H1 (cell line): ENCODE measurements at places on chromosomes 3 and 15.

GRCh38 chr3:48024401-48024800, 8.2 kb upstream of the MAP4 start:
- no peak for DNase-seq
- no peak overlapping the region for H3K27ac ChIP-seq
- H3K27me3 ChIP-seq, result no peaks in the 10 kb centered on the region
- no peak overlapping the region for H3K4me3 ChIP-seq
- H3K36me3 ChIP-seq, result no peaks in the 10 kb centered on the region

- no peak overlapping the region for H3K27ac ChIP-seq
- H3K4me1 ChIP-seq, result no peaks in the 10 kb centered on the region
- H3K36me3 ChIP-seq, result no peaks in the 10 kb centered on the region
- H3K27me3 ChIP-seq, result no peaks in the 10 kb centered on the region
Measured at GRCh38 chr3:74089814-74090213, 465.1 kb upstream of the PDZRN3 start.

GRCh38 chr3:13292375-13292774, 127.7 kb downstream of the NUP210 start:
- no peak overlapping the region for H3K27ac ChIP-seq
- no peaks in the 10 kb centered on the region for H3K36me3 ChIP-seq
- peaks cover 12% of the 10 kb centered on the region for H3K4me1 ChIP-seq
- H3K27me3 ChIP-seq, result no peaks in the 10 kb centered on the region

DNA sequence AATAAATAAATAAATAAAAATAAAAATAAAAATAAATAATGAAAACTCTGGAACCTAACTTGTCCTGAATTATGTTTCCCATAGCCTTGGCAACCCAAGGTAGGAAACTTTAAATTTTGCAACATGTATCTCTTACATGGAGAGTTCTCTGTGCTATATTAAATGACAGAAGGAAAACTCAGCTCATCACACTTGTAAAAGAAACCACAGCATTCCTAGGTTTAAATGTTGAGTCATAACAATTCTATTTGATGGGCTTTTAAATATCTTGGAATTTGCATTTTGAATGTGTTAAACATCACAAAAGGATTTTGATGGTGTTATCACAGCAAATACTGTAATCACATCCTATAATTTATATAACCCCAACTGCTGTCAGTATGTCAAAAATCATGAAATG, 144.2 kb downstream of the LRTM1 start:
- DNase-seq, result no peak
- H3K27ac ChIP-seq, result no peak overlapping the region
- H3K4me3 ChIP-seq, result no peak overlapping the region
- no peaks in the 10 kb centered on the region for H3K36me3 ChIP-seq
- peaks cover 7% of the 10 kb centered on the region for H3K4me1 ChIP-seq

DNA sequence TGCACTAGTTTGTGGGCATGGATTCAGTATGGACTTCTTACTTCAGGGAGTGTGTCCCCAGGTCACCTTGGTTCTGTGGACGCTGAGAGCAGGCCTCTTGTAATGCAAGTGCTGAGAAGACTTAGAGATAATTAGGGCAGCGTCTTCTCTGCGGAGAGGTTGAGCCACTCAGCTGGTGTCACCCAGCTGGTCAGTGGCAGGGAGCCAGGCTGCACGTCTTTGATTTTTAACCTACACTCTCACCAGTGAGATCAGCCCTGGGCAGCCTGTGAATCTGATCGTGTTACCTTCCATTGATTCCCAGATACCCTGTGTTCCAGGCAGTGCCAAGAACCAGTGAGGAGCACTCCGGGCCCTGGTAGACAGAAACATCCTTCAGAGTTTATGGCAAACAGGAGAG, 92.6 kb downstream of the SLCO3A1 start:
- no peak for DNase-seq
- H3K4me3 ChIP-seq, result no peak overlapping the region
- no peak overlapping the region for H3K27ac ChIP-seq
- no peaks in the 10 kb centered on the region for H3K36me3 ChIP-seq
- H3K4me1 ChIP-seq, result peaks cover 26% of the 10 kb centered on the region

DNA sequence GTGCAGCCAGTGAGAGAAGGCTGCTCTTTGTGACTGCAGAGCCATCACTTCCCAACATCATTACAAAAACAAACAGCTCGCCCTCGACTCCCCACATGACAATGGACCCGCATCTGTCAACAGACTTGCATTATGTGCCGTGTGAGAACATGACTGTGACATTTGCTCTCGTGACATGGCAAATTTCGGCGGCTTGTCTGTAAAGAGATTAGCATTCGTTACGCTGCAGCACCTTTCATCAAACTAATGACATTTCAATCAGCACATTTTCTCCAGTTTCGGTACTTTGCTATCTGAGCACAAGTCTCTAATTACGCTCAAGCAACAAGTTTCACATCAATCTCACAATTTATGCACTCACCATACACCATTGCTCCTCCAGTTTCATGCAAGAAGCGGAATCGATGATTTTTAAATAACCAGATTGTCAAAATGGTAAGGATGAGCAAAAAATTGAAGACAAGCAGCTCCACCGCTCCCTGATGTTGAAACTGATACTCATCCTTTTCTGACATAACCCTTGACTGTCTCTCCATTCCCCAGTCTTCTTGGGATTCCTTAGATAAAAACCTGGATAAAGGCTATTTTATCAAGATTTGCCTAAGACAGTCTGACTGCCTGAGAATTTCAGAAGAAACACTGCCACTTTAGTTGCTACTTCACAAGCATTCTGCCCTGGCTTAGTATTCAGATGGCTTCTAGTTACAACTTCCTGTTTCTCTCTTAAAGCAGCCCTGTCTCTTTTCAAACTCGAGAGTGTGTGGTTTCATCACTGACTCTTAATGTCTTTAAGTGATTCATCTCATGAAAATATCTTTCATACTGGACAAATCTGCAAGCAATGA, at the start of gene SLC9A9:
Gene SLC9A9 (minus strand): TSS at position 682 of the 845 bp plus-strand sequence. CDS start 146 bp downstream, at position 536.
- H3K4me1 ChIP-seq, result peaks cover 8% of the 10 kb centered on the region; the same call in 1 of the 2 replicates
- no peak within 1 kb of the TSS for H3K27ac ChIP-seq
- DNase-seq, result no peak
- no peak within 1 kb of the TSS; the same call in 1 of the 2 replicates for H3K4me3 ChIP-seq
- no peaks in the 10 kb centered on the region for H3K27me3 ChIP-seq
